Breast epithelium (tissue), 4 donors: ENCODE measurements at places on chromosomes 16 and 17. TPM values are rescaled to one million over a fixed set of nuclear protein-coding genes. Genes with fewer than 3 reads are reported as not detected.

MRPS23 gene
- total RNA-seq, result 7.5 TPM

GLOD4 gene
- 59.9 TPM for total RNA-seq

FOXN1 gene
- total RNA-seq, result not detected

CCDC200 gene
- total RNA-seq, result not detected

EXOC3L1 gene
- total RNA-seq, result 2.2 TPM

NPB gene
- 2.0 TPM for total RNA-seq

RAB11FIP4 gene
- 1.9 TPM for total RNA-seq

DNA sequence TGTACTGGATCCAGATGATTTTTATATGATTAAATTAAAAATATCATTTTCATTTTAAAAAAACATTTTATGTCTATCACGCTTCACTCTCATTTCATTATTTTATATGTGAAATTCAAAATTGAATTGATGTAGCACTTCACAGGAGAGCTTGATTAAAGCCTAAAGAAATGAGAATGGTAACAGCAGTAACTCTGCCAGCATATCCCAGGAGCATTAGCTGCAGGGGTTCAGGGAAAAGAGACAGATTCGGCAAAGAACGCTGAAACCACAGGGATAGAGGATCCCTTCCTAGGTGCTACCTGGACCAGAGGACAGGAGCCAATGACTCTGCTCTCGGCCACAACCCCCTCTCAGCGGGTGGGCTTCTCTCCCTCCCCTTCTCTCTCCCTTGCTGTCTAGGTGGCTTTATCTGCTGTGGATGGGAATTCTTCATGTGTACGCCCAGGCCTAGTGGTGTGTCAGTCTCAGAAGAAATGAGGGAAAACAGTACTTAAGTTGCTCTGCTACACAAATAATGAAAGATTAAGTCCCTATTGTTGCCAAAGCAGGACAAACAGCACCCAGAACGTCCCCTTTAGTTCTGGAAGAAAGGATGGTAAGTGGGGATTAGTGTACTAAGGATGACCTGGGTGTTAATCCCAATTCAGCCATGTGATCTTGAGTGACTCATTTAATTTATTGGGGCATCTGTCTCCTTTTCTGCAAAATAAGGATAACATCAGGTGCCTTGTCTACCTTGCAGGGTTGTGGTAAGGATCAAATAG, 123.3 kb downstream of the CDK5R1 start:
- DNase-seq, result no peak

GRCh38 chr16:2223942-2224486, 623 bp downstream of the E4F1 start:
- DNase-seq, result no peak

- no peak for DNase-seq
These were observed 29.2 kb downstream of the NOL11 start for GRCh38 chr17:67746704-67747571.

GRCh38 chr16:71526111-71526631, at the start of gene CHST4:
CHST4 (plus strand) TSS chr16:71526426; CDS start chr16:71536678, 10,252 bp downstream.
- peak; percentile 36 for DNase-seq

- no peak for DNase-seq
These were observed 38.4 kb downstream of the HIC1 start for GRCh38 chr17:2093349-2093748.

GRCh38 chr17:40310882-40311391, 2.0 kb downstream of the RARA start:
- no peak for DNase-seq

DNA sequence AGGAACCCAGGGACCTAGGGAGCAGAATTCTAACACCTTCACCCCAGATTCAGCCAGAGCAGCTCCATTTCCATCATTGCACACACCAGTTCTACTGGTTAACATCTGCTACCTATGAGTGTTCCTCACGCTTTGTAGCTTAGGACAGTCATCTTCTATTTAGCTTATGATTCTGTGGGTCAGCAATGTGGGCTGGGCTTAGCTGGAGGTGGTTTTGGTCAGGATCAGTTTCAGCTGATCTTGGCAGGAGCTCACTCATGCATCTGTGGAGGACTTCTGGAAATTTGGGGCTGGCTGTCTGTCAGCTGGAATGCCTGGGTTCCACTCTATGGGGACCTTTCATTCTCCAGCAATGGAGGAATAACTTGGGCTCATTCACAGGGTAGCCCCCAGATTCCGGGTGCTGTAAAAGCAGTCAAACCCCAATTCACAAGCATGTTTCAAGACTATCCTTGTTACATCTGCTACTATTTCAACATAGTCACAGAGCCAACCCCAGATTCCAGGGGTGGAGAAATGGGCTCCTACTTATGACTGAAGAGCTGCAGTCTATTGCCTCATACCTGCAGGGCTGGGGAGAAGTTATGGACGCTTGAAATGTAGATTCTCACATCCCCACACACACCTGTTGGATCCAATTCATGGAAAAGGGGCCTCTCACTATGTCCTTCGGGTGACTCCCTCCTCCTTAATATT, 3.4 kb upstream of the HP start:
- DNase-seq, result no peak

DNA sequence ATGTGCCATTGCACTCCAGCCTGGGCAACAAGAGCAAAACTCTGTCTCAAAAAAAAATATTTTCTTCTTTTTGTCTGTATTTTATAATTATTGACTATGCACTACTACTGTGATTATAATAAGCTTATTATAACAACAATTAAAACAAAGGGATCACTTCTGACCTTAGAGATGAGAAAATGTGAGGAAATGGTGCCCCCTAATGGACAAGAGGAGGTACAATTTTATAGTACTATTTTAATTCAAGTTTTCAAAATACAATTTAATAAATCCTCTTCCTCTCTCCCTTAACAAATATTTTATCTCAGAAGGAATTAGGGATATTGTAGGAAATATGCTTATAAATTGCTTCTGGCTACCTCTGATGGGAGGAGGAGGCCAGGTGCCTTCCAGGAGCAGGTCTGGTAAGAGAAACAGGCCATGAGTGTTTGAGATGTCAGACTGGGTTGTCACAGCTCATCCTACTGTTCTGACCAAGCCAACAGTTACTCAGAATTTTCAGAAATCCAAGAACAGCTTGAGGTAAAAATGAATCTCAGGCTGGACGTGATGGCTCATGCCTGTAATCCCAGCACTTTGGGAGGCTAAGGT, 14.0 kb downstream of the VPS53 start:
- no peak for DNase-seq

DNA sequence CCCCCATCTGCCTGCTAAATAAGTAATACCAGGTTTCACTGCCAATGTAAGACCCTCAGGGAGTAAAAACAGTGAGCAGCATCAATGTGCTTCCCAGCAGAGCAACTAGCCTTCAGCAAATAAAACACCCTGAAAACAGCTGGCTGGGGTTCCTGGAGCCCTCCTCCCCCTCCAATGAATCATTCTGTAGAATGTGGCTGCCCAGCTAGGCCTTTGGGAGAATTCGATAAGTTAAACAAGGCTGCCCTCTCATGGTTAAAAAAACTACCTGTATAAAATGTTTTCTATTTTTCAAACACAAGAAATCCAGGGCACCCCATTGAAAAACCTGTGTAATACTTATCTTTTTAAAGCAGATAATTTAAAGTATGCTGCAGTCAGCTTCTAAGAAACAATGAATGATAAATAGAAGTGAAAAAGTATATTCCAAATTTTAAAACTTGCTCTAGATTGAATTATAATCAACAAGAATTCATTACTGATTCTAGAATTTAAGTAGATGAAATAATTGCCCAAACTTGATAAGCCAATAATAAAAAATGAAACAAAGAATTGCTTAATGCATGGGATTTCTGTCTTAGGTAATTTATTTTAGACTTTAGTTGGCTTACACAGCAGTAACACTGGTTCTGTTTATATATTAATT, 9.4 kb upstream of the TOM1L1 start:
- DNase-seq, result no peak

DNA sequence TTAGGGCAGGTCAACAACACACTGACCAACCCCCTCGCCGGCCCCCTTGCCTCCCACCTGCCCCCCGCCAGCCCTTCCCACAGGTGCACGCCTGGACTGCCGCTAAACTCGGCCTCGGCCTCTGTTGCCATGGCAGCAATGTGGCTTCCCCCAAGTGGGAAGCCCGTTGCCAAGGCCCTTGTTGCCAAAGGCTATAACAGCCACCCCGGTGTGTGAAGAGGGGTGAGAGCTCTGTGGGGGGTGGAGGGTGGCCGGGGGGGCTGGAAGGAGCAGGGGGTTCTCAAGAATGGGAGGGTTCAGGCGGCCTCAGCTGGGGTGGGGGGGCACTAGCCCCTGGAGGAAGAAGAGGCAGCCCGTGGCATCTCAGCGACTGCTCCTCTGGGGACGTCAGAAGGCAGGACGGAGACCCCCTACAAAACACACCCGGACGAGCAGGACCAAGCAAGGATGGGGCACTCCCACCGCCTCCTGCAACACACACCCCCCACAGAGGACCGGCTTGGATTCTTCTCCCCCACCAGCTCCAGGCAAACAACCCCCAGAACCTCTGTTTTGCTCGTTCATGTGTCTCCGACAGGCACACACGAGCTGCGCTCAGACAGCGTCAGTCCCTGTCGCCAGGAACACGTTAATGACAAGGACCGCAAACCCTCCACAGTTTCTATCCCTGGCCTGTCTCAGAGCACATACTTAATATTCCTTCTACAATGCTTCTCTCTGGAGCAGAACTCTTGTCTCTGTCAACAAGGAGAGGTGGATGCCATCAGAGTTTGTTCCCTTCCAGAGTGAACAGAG, 55.7 kb downstream of the ABR start:
- DNase-seq, result no peak

DNA sequence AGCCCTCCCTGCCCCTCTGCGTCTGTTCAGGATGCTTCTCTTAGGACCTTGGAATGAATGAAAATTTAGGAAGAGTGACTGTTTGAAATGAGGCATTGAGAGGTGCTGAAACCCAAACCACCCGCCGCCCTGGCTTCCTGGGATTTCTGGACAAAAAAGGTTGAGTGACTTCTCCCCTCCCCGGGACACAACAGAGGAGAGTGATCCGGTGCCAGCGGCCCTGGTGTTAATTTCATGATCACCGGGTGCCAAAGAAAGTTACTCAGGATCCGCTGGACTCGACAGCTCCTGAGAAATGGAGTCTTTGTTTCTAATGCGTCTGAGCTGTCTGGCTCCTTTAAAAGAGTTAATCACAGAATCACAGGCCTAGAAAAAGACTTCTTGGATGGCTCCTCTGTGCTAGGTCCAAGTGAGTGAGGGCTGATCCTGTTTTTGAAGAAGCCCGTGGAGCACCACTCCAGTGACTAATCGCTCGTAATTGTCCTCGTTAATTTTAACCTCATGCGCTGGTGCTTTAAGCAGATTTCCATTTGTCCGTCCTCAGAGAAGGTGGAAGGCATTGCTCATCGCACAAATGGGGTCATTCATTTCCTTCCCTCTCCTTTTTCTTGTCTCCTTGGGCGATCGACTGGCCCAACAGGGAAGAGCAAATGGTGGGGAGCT, 144.4 kb upstream of the ZFHX3 start:
- no peak for DNase-seq

DNA sequence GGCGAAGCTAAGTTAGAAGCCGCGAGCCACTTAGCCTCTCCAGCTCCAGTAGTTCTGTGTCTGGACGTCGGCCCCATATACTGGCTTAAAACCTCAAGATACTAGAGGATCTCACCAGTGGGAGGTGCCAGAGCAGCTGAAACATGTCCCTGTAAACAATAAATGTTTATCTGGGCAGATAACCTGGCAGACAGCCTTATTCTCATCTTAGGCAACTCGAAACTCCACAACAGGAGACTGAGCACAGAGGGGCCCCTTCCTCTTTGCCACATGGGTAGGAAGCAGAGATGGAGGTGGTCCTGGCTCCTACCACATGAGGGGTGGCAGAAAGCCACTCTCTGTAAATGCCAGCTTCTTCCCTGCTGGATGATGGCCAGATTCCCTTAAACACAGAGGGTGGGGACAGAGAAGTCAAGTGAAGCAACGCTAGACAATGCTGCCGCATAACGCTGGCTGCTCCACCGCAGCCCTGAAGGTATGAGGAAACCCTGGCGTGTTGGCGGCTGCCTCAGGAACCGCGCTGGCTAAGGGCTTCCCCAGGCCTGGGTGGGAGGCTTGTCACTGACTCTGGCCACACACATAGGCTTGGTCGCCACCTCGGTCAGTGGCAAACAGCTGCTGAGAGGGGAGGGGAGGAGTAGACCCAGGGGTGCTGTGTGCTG, 67.9 kb downstream of the HIC1 start:
- peak; percentile 63 for DNase-seq

DNA sequence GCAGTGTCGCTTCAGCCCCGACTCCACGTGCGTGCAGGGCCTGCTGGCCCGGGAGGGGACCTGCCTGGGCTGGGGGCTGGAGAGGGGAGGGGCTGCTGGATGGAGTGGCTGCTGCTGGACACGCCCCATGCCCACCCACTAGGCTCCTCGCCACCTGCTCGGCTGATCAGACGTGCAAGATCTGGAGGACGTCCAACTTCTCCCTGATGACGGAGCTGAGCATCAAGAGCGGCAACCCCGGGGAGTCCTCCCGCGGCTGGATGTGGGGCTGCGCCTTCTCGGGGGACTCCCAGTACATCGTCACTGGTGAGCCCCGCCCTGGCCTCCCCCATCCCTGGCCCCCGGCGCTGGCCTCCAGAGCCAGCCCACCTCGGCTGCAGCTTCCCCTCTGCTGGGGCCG, 2.4 kb downstream of the BRICD5 start:
- no peak for DNase-seq

DNA sequence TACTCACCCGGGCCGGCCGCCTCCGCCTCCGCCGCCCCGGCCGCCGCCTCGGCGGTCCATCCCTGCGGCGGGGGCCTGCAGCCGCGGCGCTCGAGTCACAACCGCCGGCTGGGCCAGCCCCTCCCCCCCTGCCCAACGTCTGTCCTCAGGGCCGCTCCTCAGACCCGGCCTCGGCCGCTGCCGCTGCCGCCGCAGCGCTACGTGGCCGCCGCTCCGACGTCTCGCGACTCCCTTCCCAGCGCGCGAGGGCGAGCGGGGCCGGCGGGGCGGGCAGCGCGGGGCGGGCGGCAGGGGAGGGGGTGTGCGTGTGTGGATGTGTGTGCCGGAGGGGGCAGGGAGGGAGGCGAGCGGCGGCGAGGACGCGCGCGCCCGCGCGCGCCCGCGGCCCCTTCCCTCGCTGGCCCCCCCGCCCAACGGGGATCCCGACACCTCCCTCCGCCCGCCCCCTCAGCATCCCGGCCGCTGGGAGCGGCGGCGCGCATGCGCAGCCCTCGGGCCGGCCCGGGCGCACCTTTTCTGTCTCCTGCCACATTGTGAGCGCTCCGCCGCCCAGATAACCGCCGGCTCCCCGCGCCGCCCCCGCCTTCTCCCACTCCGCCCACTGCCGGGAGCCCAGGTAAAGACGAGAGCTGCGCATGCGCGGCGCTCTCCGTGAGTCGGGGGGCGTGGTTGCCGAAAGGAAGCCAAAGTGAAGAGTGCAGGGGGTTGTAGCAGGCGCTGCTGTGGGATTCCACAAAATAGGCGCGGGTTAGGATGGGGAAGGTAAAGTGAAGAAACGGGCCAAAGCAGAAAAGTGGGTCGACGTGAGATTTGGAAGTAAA, at the start of gene ZNF652:
Gene ZNF652, minus strand, starts transcription at position 349 of the 821 bp plus-strand sequence. CDS start 44,525 bp downstream, outside the sequence.
- peak; percentile 92 for DNase-seq

- no peak for DNase-seq
These were observed 1.4 kb downstream of the LDHD start for GRCh38 chr16:75114946-75115825.

GRCh38 chr16:73022534-73022933, 25.4 kb downstream of the ZFHX3 start:
- no peak for DNase-seq

- DNase-seq, result no peak
These were observed 313.0 kb downstream of the SEC14L1 start for GRCh38 chr17:77453613-77454241.
